ENCODE measurements at places on chromosomes 1 and 21.

- DNase-seq, result no peak
Measured at GRCh38 chr1:55318116-55318817, 103.1 kb upstream of the USP24 start.

DNA sequence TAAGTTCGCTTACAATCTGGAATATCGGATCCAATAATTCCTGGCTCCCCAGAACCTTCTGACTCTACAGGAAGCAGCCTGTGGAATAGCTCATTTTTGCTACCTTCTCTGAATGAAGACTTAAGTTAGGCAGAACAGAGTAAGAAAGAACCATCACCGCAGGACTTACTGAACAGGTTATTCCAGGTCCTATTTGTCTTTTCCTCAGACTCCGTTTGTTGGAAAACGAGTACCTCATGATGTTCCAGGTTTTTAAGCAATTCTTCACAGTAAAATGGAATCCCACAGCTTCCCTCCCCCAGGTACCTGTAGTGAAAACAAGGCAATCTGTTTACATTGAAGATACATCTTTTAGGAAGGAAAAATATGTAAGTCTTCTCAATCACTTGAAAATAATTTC lies 59.8 kb downstream of the ADCY10 start:
- no peak for DNase-seq

GRCh38 chr1:170044187-170044586 lies 30.3 kb downstream of the KIFAP3 start:
- no peak for DNase-seq

DNA sequence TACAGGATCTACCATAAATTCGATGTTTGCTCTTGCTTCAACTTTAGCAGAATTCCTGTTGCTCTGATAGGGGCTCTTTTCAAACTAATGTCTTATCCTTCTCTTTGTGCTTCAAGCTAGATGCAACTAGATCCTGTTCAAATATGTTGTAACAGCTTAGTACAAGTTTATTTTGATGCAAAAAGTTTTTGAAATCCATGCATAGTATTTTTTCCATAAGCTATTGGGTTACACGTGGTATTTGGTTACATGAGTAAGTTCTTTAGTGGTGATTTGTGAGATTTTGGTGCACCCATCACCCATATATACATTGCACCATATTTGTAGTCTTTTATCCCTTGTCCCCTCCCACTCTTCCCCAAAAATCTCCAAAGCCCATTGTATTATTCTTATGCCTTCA lies 907.7 kb downstream of the LTN1 start:
- DNase-seq, result no peak

DNA sequence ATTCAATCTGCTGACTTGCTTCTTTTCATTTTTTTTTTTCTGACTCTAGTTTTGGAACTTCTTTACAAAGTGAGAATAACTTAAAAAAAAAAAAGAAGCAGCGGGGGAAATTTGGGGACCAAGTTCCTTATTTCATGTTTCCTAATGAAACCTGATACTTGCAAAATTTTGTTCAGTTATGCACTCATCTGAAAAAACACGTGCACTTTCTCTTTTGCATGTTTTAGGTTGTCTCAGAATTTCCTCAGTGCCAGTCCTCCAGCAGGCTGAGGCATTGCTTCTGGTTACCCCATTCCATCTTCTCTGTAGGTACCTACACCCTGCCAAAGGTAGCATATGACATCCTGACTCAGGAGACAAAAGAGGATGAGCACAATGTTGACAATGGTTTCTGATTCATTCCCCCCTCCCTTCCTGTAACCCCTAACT lies 299.7 kb downstream of the GRIK1 start:
- DNase-seq, result no peak

DNA sequence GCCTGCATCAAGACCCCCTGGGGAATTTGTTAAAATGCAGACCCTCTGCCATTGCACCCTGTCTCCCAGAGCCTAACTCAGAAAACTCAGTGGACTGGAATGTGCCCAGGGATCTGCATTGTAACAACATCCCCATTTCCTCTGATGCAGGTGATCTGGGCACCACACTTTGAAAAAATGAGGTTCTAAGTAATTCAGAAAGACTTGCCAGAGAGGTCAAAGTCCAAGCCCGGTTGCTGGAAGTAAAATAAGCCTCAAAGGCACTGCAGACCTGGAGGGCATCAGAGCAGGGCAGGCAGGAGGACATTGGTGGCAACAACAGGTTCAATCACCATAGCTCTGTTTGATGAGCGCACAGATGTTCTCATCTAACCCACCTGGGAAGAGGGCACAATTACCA lies 90.7 kb downstream of the SYT2 start:
- DNase-seq, result no peak

- no peak for DNase-seq
Measured at GRCh38 chr1:104092698-104093097, 343.0 kb downstream of the AMY1C start.

- no peak for DNase-seq
Measured at GRCh38 chr1:154320882-154321608, at the start of gene AQP10. AQP10 (plus strand) TSS chr1:154321093; CDS start chr1:154321156, 63 bp downstream.

- no peak for DNase-seq
Measured at GRCh38 chr1:214466403-214467077, 84.9 kb downstream of the PTPN14 start.

GRCh38 chr1:101769520-101769919 lies 227.2 kb downstream of the OLFM3 start:
- DNase-seq, result no peak

DNA sequence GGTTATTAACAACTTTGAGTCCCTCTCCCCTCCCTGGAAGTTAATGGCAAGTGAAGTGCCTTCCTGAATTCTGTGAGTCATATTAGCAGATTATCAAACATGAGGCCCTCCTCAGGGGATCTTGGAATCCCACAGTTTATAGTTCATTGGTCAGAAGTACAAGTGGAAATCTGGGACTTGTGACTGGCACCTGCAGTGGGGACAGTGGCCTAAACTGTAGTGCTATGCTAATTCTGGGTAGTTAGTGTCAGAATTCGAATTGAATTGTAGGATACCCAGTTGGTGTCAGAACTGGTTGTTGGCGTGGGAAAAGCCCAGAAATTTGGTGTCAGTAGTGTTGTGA lies 26.2 kb downstream of the ZYG11B start:
- DNase-seq, result no peak

GRCh38 chr1:178275553-178275952 lies 181.6 kb downstream of the RASAL2 start:
- DNase-seq, result no peak

DNA sequence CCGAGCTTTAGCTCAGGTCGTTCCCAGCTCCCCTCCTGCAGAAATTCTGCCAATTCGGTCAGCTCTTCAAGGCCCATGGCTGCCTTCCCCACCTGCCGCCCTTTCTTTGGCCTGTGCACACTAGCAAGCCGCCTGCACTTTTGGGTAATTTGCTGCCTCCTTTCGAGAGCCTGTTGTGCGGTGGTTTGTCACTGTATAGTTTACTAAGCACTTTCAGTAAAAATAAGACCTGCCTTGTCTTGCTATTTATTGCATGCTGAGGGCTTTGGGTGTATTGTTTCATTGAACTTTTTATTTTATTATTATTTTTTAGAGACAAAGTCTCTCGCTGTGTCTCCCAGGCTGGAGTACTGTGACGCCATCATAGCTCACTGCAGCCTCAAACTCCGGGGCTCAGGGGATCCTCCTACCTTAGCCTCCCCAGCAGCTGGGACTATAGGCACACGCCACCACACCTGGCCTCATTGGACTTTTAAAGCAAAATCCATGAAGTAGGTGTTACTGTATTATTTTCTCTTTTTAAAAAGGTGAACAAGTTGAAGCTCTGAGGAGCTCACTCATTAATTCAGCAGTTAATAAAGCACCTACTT lies 1.1 kb upstream of the FABP3 start:
- DNase-seq, result no peak

GRCh38 chr1:225422795-225423517 lies 4.9 kb downstream of the LBR start:
- no peak for DNase-seq

- no peak for DNase-seq
Measured at GRCh38 chr1:46557403-46557802, 6.0 kb upstream of the KNCN start.

DNA sequence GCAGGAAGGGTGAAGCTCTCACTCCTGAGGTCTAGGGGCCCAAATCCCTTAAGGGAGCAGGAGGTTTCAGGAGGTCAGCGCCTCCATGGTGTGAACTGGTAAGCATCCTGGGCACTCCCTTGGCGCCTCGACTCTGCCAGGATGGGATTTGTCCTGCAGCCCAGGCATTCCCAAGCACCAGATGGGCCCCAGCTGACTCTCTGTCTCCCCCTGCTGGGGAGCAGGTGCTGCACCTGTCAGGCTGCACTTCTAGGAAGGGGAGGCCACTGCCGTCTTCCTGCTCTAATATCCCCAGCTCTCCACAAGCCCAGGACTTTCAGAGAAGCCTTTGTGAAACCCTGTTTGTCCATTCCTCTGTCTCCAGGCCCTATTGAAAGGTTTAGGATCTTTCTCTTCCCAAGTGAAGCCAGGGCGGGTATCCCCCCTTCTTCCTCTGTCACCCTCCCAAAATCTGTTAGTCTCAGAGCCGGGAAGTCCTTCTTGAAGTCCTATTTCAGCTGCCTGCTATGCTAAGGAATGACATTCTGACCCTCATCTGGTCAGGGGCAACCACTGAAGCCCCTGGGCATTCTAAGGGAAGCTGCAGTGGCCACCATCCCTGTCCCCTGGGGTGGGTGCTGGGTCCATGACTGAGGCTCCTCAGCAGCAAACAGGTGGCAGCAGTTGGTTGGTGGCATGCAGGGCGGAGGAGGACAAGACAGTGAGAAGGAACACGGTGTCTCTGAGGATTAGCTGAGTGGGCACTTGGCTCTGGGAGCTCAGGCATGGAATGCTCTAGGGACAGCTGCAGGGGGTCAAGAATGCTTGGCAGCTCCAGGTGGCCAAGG lies 3.2 kb downstream of the MYBPH start:
- peak; percentile 64 for DNase-seq

- DNase-seq, result peak; percentile 18
Measured at GRCh38 chr1:159141584-159142390, 29.6 kb upstream of the CADM3 start.

DNA sequence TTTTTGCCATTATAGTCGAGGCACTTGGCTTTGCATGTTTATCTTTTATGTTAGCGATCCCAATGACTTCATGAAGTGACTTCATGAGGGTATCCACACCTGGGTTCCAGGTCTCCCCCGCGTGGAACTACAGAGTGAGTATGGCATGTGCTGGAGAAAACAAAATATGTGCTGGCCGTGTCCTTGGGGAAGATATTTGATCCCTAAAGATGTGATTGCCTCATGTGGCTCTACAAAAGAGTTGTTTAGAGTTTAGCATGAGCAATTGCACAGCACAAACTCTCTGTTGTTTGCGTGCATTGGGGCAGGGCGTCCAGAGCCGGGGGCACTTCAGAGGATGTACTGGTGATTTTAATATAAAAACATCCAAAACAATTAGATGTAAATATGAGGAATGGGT lies 4.8 kb downstream of the IL10RB start:
- DNase-seq, result no peak

GRCh38 chr1:107272321-107272720 lies 131.5 kb downstream of the NTNG1 start:
- DNase-seq, result no peak

GRCh38 chr1:237042526-237042891 lies 525 bp downstream of the RYR2 start:
- DNase-seq, result no peak

DNA sequence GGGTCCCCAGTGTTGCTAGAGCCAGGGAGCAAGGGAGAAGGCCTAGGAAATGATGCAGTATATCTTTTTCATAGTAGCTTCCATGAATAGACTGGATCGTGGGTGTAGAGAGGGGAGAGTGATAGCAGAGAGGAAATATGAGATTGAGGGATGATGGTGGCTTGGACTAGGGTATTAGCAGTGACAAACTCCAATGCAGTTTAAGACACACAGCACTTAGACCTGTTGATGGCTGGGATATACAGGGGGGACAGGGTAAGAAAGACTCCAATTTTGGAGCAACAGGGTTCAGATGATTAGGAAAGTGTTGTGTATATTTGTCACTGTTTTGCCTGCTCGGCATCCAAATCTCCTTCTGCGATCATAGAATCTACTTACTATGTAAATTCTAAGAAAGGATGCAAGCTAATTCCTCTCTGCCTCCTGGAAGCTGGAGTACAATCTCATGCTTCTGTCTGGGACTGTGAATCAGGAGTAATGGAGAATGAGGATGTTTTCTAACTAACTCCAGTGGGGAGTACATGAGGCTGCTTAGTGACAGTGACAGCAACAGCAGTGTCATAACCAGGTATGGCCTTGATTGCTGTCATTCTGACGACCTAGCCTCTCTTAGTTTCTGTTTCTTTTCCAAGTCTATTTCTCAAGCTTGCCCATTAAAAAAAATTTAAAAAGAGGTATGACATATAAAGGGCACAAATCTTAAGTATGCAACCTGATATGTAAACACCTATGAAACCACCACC lies 47.5 kb downstream of the SYDE2 start:
- DNase-seq, result no peak

GRCh38 chr1:172761581-172762486 lies 102.9 kb downstream of the FASLG start:
- DNase-seq, result no peak

- no peak for DNase-seq
Measured at GRCh38 chr1:22132517-22133235, 10.2 kb downstream of the WNT4 start.

GRCh38 chr1:11530731-11531311 lies 51.9 kb downstream of the DISP3 start:
- DNase-seq, result no peak

GRCh38 chr1:107430540-107431228 lies 289.8 kb downstream of the NTNG1 start:
- DNase-seq, result no peak

DNA sequence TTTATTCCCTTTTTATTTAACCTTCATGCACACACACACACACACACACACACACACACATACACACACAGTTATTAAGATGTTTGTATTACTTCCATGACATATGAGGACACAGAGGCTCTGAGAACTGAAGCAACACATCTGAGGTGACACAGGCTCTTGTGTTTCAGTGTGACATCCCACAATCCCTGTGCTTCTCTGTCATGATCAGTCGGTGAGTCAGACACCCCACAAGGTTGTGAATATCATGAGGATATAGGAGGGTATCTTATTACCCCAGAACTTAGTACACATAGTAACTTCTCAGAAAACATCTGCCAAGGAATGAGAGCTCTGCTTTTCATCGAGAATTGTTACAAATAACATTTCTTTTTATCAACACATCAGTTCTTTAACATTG lies 459.3 kb downstream of the PLPP3 start:
- DNase-seq, result no peak

DNA sequence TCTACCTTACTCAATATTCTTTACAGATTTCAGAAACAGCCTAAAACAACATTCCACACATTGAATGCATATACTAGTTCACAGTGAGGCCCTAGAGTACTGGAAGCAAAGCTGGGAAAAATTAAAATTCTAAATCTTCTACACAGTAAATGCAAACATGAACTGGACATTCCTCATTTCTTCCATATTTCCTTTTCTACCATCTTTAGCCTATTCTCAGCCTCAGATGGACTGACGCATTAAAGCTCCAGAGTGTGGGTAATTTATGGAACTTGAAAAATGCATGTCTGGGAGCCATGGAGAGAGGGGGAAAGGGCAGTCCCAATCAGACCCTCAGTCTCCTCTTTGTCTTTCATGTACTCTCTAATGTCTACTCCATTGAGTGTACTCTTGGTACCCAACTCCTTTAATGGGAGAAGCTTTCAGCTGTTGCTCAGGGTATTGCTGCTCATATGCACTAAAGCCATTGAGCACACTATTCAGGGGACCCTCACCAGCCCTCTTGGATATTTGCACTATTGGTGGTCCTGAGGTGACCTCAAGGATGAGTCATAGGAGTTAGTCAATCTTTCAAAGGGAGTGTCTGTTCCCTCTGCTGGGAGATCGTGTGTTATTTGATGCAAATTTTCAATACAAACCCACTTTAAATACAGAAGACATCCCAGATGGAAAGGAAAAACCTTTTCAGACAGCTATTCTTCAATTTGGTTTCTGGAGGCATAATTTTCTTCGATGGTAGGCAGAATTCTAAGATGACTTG lies 83.3 kb upstream of the KCNJ15 start:
- no peak for DNase-seq

Data from stimulated activated CD4-positive, alpha-beta T cell treated with anti-CD3 and anti-CD28 coated beads, Interleukin-2, amount 100 ng/mL, for 24 hours (primary cell).